Activated CD8-positive, alpha-beta memory T cell treated with anti-CD3 and anti-CD28 coated beads for 48 hours (primary cell): ENCODE measurements at places on chromosomes 6 and 20.

DNA sequence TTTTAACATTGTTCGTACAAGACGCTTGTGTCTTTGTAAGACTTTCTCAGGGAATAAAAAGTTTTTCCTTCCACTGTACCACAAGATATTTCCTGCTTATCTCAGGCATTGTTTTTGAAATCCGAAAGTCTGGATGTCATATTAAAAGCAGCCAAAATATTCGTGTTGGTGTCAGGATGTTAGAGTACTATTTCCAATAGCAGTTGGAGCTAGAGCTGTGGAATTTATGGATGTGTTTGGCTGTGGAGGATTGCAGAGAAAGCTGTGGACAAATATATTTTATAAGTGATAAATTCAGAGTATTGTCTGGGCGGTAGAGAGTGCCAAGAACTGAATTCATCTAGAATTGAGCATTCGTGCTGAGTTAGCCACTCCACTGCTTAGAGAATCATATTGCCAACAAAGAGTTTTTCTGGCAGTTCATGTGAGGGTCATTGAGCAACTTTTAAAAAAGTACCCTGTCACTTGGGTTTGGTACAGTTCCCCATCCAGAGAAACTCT is 57.7 kb downstream of the ZDHHC14 start:
- DNase-seq = no peak

DNA sequence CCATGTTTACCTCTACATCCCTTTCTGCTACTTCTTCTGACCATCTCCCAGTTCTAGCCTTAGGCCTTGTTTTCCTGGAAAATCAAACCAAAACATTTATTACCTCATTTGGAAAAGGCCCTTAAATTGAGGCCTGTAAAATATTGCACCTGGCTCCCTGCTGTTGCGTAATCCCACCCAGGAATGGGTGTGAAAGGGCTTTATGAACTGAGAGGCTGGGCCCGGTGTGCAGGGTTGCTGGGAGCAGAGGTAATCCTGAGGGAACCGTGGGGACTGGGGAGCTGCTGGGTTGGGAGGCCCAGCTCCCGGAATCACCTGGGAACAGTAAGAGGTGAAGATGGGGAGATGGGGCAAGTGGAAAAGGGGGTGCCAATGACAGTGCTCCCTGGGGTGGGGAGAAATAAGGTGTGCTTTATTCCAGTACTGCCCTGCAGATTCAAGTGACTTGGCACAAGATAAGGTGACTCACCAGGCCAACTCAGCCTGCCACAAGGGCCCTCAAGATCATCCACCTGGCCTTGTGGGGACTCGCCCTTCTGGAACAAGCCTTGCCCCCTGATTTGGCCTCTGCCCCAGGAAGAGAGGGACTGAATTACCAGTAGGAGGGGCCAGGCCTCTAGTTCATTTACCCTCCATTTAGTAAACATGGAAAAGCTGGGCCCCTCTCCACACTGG is 44.2 kb downstream of the KCNK5 start:
- no peak for DNase-seq

GRCh38 chr6:106377061-106377540 is 16.6 kb downstream of the CRYBG1 start:
- no peak for DNase-seq

GRCh38 chr6:156402227-156402626 is 375.0 kb upstream of the ARID1B start:
- no peak for DNase-seq

DNA sequence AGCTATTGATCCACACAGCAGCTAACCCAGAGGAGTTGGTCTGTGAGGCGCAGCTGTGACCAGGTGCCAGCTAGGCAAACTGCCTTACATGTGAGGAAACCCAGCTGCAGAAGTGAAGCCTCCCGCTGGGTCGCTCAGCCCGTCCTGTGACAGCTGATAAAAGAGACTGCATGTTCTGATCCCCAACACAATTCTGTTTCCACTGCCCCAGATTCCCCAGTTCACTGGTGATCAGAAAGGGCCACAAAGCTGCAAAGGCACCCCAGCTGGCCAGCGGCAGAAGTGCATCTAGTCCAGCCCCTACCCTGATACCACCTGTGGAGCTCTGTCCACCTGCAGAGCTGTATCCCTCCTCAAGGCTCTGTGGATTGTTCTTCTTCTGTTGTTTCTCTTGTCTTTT is 64.5 kb downstream of the CTNNBL1 start:
- no peak for DNase-seq

GRCh38 chr6:11614534-11615213 is 77.1 kb downstream of the TMEM170B start:
- DNase-seq = no peak

GRCh38 chr6:63839485-63839884 is 203.9 kb downstream of the PHF3 start:
- no peak for DNase-seq

GRCh38 chr6:98156580-98156979 is 677.8 kb upstream of the POU3F2 start:
- no peak for DNase-seq

DNA sequence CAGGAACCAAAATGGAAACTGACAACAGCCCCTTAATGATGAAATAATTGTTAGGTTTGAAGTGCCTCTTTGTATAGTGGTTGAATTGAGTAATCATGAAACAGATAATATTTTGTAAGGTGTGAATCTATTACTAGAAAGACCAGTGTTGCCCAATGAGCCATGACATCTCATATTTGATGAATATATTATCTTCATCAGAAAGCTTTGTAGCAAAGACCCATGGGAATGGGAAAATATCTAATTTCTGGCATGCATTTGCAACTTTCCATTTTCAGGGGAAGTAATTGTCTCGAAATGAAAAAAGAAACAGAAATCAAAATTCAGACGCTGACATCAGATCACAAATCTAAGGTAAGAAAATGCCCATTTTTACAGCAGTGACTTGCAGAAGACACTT is 57.3 kb upstream of the LAMP5 start:
- no peak for DNase-seq

- DNase-seq = no peak
Observed at GRCh38 chr6:118708055-118708454, 56.7 kb upstream of the CEP85L start.

- DNase-seq = no peak
Observed at GRCh38 chr6:45494416-45495135, 116.8 kb upstream of the SUPT3H start.

DNA sequence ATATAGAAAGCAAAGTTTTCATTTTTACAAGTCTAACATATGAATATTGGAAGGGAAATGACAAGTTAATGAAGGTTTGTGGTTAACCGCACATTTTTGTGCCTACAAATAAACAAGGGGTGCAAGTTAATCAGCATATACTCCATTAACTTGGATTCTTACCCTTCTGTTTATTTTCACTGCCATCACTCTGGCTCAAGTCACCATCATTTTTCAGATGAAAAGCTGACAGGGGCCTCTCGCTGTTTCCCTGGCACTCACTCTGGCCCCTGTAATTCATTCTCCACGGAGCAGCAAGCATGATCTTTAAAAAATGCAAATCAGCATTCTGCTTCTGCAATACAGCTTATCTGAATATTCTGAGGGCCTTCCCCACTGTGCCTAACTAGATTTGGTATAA is 29.8 kb downstream of the APCDD1L start:
- no peak for DNase-seq

DNA sequence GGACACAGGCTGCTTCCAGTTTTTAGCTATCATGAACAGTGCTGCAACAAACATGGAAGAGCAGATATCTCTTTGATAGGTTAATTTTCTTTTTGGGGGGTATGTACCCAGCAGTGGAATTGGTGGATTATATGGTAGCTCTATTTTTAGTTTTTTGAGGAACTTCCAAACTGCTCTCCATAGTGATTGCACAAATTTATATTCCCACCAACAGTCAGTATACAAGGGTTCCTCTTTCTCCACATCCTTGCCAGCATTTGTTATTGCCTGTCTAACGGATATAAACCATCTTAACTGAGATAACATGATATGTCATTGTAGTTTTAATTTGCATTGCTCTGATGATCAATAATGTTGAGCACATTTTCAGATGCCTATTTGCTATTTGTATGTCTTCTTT is 237.6 kb downstream of the MMUT start:
- no peak for DNase-seq

- DNase-seq = no peak
Observed at GRCh38 chr6:15521582-15521981, 141.2 kb downstream of the DTNBP1 start.

GRCh38 chr6:143609501-143609900 is 68.3 kb upstream of the PHACTR2 start:
- no peak for DNase-seq

- no peak for DNase-seq
Observed at GRCh38 chr6:106939848-106940247, 34.7 kb downstream of the CD24 start.

DNA sequence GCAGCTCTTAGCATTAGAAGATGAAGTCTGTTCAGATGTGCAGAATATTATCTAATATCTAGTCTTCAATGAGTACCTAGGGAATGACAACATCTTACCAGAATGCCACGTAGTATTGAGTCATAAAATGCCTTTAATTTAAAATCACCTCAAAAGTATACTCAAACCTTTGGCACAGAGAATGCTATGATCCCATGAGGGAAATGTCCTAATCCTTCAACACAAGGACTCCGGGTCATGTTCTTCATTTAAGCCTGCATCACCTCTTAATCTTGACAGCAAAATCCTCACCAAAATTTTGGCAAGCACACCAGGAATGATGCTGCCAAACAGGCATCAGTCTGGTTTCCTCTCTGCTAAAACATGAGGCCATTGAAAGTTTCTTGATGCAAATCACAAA is 23.6 kb upstream of the MARCKS start:
- DNase-seq = no peak

- no peak for DNase-seq
Observed at GRCh38 chr20:47297746-47298145, 58.8 kb downstream of the ZMYND8 start.

- DNase-seq = no peak
Observed at GRCh38 chr20:20690676-20691476, 21.6 kb downstream of the RALGAPA2 start.

GRCh38 chr20:37346535-37347346 is 801 bp downstream of the SRC start:
- no peak for DNase-seq

DNA sequence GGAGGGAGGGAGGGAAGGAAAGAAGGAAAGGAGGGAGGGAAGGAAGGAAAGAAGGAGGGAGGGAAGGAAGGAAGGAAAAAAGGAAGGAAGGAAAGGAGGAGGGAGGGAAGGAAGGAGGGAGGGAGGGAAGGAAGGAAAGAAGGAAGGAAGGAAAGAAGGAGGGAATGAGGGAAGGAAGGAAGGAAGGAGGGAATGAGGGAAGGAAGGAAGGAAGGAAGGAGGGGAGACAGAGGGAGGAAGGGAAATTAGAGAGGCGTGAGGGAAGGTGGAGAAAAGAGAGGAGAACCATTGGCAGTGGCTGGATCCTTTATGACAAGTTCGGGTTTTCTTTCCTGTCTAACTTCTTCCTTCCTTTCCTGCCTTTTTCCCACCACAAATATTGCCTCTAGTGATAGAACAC is 22.3 kb upstream of the SUPT3H start:
- DNase-seq = no peak
